ENCODE measurements at places on chromosomes 16 and 17.

DNA sequence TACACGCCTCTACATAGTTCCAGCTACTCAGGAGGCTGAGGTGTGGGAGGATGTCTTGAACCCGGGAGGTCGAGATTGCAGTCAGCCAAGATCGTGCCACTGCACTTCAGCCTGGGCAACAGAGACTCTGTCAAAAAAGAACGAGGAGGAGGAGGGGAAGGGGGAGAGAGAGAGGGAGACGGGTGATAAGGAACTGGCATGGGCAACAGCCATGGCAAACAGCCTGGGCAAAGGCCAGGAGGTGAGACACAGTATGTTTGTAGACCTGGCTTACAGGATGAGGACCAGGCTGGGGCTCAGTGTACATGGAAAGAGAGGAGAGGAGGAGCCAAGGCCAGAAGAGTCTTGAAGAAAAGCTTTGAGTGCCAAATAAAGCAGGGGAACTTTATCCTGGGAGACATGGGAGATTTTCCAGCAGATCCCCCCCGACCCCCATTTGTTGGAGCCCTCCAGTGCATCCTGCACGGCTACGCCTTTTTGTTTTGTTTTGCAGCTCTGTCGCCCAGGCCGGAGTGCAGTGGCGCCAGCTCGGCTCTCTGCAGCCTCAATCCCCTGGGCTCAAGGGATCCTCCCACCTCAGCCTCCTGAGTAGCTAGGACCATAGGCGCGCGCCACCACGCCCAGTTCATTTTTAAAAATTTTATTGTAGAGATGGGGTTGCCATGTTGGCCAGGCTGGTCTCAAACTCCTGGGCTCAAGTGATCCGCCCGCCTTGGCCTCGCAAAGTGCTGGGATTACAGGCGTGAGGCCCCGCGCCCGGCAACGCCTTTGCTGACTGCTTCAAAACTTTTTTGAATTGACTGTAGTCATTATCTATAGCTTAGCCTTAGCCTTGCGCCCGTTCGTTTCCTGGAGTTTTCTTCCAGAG, 1.3 kb upstream of the ALKBH5 start:
- no peak for DNase-seq

GRCh38 chr16:81940781-81941560, 70.3 kb downstream of the SDR42E1 start:
- DNase-seq: no peak

DNA sequence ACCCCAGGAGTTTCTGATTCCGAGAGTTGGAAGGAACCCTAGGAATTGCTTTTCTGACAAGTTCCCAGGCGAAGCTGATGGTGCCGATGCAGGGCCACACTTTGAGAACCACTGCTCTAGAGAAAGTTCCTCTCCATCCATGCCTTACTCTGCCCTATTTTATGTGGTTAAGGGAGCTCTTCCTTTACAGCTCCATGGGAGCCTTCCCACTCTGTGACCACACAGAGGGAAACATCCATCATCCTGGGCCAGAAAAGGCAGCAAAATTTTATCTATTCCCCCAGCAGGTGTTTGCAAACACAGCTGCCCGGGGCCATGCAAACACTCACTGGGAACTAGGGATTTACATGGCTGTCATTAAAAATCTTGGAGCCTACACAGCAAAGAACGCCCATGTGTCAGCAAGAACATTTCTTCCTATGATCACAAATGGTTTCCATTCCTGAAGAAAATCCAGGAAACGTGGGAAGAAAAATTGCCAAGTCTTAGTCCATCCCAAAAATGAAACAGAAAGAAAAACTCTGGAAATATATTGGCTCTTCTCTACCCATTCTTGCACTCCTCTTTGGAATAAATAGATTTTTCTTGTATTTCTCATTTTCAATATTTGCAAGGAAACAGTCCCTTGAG, 252.7 kb downstream of the PMP22 start:
- DNase-seq: no peak

GRCh38 chr17:42337442-42337841, 49.1 kb downstream of the STAT5A start:
- peak; percentile 38 for DNase-seq

GRCh38 chr17:17694169-17695081, 13.2 kb downstream of the RAI1 start:
- DNase-seq: peak; percentile 42

DNA sequence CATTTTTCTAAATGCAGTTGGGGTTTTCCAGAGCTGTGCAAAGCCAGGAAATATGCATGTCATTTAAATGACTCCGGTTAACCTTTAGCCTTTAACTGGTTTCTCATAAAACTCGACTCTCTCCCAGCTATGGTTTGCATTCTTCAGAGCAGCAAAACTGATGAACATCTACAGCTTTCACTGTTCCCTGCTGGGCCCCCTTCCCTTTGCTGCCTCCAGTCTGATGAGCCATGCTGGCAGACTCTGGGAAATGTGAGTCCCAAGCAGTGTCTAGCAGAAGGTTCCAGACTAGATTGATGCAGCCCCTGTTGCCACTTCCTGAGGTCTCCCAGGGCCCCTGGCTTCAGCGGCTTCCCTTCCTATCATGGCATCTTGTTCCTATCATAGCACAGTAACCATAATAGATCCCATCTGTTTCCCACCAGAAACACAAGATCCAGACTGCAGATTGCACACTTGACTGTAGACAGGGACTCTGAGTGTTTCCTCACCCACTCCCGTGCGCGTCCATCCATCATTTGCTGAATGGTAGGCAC, 135.4 kb downstream of the CLEC16A start:
- DNase-seq: no peak

GRCh38 chr16:50313596-50314478, 47.5 kb downstream of the ADCY7 start:
- peak; percentile 34 for DNase-seq

- DNase-seq: no peak
These were observed 583.4 kb upstream of the PSMD7 start for GRCh38 chr16:73713251-73713650.

- no peak for DNase-seq
These were observed 5.7 kb downstream of the ATP2C2 start for GRCh38 chr16:84373907-84374489.

GRCh38 chr16:54048586-54049495, 237.7 kb downstream of the IRX3 start:
- no peak for DNase-seq

- no peak for DNase-seq
These were observed 43.3 kb upstream of the ULK2 start for GRCh38 chr17:19911033-19911432.

DNA sequence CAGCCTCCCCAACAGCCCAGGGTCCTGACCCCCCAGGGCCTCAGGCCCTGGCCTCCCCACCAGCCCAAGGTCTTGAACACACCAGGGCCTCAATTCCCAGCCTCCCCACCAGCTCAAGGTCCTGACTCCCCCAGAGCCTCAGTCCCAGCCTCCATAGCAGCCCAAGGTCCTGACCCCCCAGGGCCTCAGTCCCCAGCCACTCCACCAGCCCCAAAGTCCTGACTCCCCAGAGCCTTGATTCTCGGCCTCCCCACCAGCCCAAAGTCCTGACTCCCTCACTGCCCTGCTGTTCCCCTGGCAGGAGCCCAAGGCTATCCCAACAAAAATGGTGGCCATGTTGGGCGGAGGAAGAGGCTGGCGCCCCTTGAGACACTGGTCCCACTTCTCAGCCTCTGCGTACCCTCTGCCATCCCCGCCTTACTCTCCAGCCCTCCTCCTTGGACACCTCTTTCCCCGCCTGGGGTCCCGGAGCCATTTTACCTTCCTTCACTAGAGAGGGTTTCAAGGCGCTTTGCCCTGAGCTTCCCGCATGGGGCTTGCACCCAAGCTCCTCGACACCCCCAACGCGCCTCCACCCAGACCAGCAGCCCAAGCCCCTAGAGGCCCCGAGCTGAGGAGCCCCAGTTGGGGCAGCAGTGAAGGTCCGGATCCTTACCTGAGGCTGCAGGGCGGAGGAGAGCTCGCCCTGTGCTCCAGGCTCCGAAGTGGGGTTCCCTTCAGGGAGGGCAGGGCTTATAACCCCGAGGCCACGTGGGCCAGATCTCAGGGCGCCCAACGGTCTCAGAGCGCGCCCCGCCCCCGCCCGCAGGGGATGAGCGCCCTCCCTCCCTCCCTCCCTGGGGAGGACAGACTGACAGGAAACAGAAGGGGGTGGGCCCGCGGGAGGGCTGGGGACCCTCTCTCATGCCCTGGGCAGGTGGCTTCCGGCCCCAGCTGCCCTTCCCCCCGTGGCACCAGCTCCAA, 3.5 kb upstream of the TSPOAP1 start:
- DNase-seq: peak; percentile 82

GRCh38 chr17:61294286-61294685, 105.4 kb upstream of the TBX2 start:
- no peak for DNase-seq

- no peak for DNase-seq
These were observed 88.2 kb downstream of the NOG start for GRCh38 chr17:56681561-56682266.

GRCh38 chr16:19859603-19860002, 25.0 kb downstream of the GPRC5B start:
- DNase-seq: no peak

GRCh38 chr17:50768346-50768761, 1.0 kb upstream of the ANKRD40CL start:
- DNase-seq: no peak

GRCh38 chr17:50113624-50114320, 16.2 kb downstream of the SAMD14 start:
- DNase-seq: no peak

DNA sequence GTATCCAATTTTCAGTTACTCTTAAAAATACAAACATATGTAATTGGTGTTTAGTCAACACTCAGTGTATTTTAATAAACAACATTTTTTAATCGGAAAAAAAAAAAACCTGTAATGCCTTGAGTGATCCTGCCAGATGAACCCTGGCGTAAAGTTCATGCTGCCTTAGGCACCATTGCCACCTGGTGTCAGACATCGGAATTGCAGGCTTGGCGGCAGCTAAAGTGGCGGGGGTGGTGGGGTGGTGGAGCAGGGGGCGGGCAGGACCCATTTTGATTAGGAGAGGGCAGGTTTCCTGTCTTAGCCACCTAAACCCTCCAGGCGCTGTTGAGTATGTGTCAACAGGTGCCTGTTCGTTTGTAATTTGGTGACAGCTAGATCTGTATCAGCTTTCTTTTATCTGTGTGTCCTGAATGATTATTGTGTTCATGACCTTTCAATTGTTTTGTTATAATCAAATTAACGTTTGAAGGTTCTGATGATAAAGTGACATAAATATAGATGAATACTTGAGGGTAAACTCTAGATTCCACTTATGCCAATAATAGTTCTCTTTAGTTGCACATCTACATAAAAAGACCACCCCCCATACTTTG, 588.7 kb downstream of the CDH13 start:
- DNase-seq: no peak

DNA sequence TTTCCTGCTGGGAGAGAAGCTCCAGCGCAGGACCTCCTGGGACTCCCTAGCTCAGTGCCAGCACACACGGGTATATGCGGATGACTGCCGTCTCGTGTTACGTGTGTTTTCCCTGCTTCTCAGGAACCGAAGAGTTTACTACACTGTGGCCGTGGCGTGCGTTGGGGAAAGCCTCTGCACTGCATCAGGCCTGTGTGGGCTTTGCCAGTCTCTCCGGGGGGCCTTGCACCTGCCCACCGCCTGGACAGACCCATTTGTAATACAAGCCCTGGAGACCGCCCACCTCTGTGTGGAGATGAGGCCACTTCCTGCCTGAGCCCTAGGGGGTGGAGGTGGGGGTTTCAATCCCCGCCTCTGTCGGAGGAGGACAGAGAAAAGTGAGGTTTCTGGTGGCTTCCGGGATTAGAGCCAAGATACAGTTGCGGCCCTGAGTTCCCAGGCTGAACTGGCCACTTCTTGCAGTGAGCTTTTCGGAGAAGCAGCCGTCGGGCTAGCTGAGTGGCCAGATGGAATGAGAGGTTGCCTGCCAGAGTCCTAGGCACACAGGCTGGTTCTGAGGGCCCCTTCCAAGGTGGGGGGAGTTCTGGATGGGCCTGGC, 43.4 kb upstream of the GSE1 start:
- no peak for DNase-seq

- no peak for DNase-seq
These were observed 2.6 kb upstream of the ABCC3 start for GRCh38 chr17:50631908-50632571.

Data from activated CD8-positive, alpha-beta memory T cell treated with anti-CD3 and anti-CD28 coated beads for 1 hour (primary cell).